ENCODE measurements at places on chromosomes 2 and 18.

DNA sequence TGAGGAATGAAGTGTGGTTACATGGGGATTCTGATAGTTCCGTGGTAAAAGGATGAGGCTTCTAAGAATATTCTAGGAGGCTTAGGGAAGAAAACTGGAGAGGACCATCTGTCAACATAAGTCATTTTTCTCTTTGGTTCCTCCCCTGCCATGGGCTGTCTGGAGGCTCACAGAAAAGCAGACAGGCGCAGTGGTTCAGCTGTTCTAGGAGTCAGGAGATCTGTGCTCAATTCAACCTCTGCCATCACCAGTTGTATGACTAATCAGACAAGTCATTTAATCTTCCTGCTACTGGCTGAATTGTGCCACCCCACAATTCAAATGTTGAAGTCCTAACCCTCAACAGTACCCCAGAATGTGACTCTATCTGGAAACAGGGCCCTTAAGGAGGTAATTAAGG, 36.4 kb downstream of the ADAM17 start:
- no peak overlapping the region for H3K27ac ChIP-seq
- H3K4me1 ChIP-seq, result no peaks in the 10 kb centered on the region
- H3K36me3 ChIP-seq, result peaks cover 1% of the 10 kb centered on the region

DNA sequence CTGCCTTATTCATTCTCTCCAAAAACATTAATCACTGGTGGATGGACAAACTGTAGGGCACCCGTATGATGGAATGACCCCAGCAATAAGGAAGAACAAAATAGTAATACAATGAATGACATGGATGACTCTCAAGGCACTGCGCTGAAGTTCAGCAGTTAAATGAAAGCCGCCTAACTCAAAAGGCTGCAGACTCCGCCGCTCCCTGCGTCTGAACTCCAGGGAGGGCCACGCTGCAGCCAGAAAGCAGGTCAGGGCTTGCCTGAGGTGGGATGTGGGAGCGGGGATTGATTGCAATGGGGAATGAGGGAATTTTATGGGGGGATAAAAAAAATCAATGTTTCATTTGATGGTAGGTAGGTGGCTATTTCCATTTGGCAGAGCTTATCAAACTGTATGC, 86.5 kb upstream of the LAPTM4A start:
- H3K4me3 ChIP-seq, result no peak overlapping the region
- no peaks in the 10 kb centered on the region for H3K4me1 ChIP-seq
- no peak overlapping the region for H3K27ac ChIP-seq
- DNase-seq, result no peak
- H3K36me3 ChIP-seq, result no peaks in the 10 kb centered on the region

DNA sequence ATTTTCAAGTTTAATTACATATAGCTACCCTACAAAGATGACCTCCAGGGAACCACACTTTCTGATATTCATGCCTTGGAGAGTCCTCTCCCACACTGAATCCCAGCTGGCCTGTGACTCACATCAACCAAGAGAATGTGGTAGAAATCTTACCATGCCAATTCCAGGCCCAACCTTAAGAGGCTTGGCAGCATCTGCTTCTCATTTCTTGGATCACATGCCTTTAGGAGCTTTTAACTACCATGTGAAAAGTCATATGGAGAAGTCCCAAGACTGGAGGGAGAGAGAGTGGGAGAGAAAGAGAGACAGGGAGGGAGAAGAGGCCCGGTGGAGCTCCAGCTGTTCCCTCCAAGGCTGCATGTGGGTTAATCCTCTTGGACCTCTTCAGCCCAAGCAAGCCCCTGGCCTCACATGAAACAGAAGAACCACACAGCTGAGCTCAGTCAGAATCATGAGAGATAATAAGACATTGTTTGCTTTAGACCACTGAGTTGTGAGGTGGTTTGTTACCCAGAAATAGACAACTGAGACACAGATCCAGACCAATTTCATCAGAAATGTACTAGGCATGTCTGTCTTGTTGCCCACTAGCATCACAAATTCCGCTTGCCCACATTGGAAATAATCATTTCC, 190.7 kb downstream of the MTCL1 start:
- no peaks in the 10 kb centered on the region for H3K36me3 ChIP-seq
- H3K4me3 ChIP-seq, result no peak overlapping the region
- DNase-seq, result no peak
- peaks cover 5% of the 10 kb centered on the region for H3K4me1 ChIP-seq
- no peak overlapping the region for H3K27ac ChIP-seq

DNA sequence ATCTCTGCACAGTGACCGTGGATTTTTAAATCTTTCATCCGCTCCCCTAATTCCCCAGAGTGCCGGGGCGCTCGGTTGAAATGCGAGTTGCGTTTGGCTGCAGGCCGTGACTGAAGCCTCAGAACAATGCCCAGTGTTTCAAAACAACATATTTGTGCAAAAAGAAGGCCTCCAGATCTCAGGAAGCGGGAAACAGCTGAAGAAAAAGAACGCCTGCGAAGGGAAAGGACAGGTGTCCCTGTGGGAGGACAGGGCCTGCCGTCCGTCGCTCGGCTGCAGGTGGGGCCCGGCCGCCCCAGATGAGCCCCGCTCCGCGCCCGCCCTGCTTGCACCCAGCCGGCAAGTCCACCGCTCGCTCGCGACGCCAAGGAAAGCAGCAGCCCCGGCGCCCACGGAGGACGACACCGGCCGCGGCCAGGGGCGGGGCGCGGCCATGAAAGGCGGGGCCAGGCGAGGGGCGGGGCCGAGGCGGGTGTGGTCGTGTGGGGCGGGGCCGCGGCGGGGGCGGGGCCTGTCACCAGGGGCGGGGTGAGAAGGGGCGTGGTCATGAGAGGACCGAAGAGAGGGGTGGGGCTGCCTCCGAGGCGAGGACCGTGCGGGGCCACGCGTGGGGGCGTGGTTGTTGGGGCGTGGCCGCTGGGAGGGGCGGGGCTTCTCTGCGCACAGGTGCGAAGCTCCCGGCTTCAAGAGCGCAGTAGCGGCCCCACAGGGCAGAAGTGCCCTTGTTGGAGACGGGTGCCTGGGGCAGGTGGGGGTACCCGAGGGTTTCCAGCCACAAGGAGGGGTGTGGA, 17.6 kb upstream of the BOK start:
- peak; percentile 75 for DNase-seq
- H3K4me1 ChIP-seq, result peaks cover 12% of the 10 kb centered on the region
- H3K27me3 ChIP-seq, result peaks cover 29% of the 10 kb centered on the region
- H3K36me3 ChIP-seq, result no peaks in the 10 kb centered on the region
- peak overlapping the region; percentile 50 for H3K4me3 ChIP-seq

GRCh38 chr2:72153026-72153791, 5.5 kb upstream of the CYP26B1 start:
- peaks cover 15% of the 10 kb centered on the region for H3K4me1 ChIP-seq
- no peak overlapping the region for H3K27ac ChIP-seq
- DNase-seq, result no peak
- H3K27me3 ChIP-seq, result no peaks in the 10 kb centered on the region
- H3K4me3 ChIP-seq, result no peak overlapping the region
- no peaks in the 10 kb centered on the region for H3K36me3 ChIP-seq

GRCh38 chr18:939166-939565, 34.5 kb downstream of the ADCYAP1 start:
- H3K4me1 ChIP-seq, result no peaks in the 10 kb centered on the region
- H3K36me3 ChIP-seq, result no peaks in the 10 kb centered on the region

DNA sequence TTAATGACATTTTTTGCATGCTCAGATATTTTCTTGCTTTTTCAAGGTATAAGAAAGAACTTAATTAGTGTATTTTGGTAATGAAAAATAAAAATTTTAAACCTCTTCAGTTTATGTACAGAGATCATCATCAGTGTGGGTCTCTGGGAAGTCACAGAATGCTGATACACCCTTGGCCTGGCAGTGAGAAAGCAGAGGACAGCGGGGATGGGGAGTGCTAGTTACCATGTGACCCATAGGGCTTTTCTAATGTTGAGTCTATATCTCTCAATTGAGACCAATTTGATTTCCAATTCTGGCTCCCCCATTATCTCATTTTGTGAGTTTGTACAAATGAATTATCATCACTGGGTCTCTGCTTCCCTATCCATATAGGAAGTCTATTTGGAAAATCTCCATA, 305.7 kb downstream of the CYRIA start:
- no peak for DNase-seq
- H3K36me3 ChIP-seq, result no peaks in the 10 kb centered on the region
- no peak overlapping the region for H3K4me3 ChIP-seq
- no peaks in the 10 kb centered on the region for H3K4me1 ChIP-seq

DNA sequence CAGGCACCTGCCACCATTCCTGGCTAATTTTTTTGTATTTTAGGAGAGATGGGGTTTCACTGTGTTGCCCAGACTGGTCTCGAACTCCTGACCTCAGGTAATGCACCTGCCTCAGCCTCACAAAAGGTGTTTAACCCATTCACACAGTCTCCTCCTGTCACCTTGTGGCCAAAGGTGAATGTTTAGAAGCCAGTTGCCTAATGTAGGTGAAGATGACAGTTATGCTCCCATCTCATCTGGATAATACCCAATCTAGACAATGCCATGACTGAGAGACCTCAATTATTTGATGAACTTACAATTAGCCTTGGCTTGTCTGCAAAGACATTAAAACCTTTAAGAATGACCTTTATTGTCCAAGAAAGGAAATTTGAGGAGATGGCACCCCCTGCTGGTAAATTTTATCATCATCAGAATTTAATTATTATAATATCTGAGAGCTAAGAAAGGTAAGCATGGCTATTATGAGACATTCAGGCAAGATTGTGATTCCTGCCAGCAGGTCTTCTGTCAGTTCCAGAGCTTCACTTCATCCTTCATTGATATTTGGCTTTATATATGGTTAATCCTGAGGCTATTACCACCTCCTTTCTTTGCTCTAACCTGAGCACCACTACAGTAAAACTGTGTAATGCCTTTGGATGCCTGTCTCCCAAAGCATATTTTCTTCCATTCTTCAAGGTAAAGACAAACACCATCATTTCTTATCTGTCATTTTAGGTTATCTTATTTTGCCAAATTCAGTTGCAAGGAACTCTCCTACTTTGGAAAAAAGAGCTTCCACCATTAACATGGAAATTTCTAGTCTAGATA, 117.6 kb downstream of the FAM124B start:
- H3K27me3 ChIP-seq, result no peaks in the 10 kb centered on the region
- H3K4me3 ChIP-seq, result no peak overlapping the region
- peak; percentile 64 for DNase-seq
- H3K4me1 ChIP-seq, result no peaks in the 10 kb centered on the region
- H3K27ac ChIP-seq, result no peak overlapping the region

- no peak for DNase-seq
- H3K36me3 ChIP-seq, result no peaks in the 10 kb centered on the region
- H3K4me1 ChIP-seq, result no peaks in the 10 kb centered on the region
- no peak overlapping the region for H3K27ac ChIP-seq
- no peaks in the 10 kb centered on the region for H3K27me3 ChIP-seq
Observed at GRCh38 chr2:75807992-75808391, 97.3 kb upstream of the GCFC2 start.

GRCh38 chr18:66582211-66582610, 21.7 kb downstream of the CDH19 start:
- H3K4me3 ChIP-seq, result no peak overlapping the region
- H3K4me1 ChIP-seq, result no peaks in the 10 kb centered on the region
- DNase-seq, result no peak
- no peak overlapping the region for H3K27ac ChIP-seq
- H3K27me3 ChIP-seq, result no peaks in the 10 kb centered on the region

GRCh38 chr2:109341355-109342255, 212.6 kb downstream of the SH3RF3 start:
- H3K27me3 ChIP-seq, result peaks cover 4% of the 10 kb centered on the region
- DNase-seq, result no peak
- H3K27ac ChIP-seq, result no peak overlapping the region
- H3K4me1 ChIP-seq, result no peaks in the 10 kb centered on the region
- no peak overlapping the region for H3K4me3 ChIP-seq

- no peak for DNase-seq
- no peak overlapping the region for H3K4me3 ChIP-seq
- H3K4me1 ChIP-seq, result no peaks in the 10 kb centered on the region
- peaks cover 18% of the 10 kb centered on the region for H3K36me3 ChIP-seq
Observed at GRCh38 chr2:179104736-179105135, 54.8 kb upstream of the CCDC141 start.

DNA sequence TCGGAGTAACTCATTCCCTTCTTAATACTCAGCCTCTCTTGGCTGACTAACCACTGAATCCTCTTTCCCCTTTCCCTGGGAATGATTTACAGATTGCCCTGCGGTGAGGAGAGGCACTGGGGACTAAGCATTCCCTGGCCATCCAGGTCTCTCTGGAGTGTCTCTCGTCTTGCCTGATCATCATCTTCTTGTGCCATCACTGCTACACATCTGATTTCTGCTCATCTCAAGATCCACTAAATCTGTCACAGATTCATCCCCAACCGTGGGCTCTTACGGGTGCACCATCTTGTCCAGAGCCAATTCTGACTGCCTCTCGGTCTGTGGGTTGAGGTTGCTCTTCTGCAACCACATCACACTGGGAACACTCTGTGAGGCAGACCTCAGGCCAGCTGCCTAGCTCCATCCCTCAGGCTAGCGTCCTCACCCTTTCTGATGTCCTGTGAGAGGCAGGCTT, 12.0 kb downstream of the SFTPB start:
- H3K27me3 ChIP-seq, result no peaks in the 10 kb centered on the region
- H3K36me3 ChIP-seq, result peaks cover 5% of the 10 kb centered on the region
- H3K4me3 ChIP-seq, result no peak overlapping the region

- peaks cover 39% of the 10 kb centered on the region for H3K36me3 ChIP-seq
- H3K4me1 ChIP-seq, result peaks cover 10% of the 10 kb centered on the region
- no peaks in the 10 kb centered on the region for H3K27me3 ChIP-seq
- DNase-seq, result peak; percentile 75
- H3K4me3 ChIP-seq, result no peak overlapping the region
- H3K27ac ChIP-seq, result peak overlapping the region; percentile 69
Observed at GRCh38 chr2:69911985-69912563, 2.8 kb upstream of the MXD1 start.

DNA sequence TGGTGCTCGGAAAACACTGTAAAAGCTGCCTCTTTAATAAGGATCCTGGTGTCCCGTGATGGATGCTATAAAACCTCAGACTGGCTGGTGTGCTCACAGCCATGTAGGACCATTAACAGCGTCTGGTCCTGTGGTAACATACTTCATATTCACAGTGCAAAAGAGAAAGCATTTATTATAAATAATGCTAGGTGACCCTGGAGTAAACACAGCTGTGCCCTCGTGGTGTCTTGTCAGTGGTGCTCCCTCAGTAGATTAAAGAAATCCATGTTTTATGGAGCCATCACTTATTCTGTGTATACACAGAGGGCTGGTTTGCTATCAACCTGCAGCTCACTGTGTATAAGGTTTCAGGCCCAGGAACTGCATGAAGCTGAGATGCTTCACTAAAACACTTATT, 106.9 kb downstream of the CDK15 start:
- DNase-seq, result no peak
- no peak overlapping the region for H3K27ac ChIP-seq
- no peaks in the 10 kb centered on the region for H3K27me3 ChIP-seq
